ENCODE measurements at places on chromosomes 12 and 14.
A peak's percentile ranks its signal among the peaks of the same experiment; 100 is the strongest.

DNA sequence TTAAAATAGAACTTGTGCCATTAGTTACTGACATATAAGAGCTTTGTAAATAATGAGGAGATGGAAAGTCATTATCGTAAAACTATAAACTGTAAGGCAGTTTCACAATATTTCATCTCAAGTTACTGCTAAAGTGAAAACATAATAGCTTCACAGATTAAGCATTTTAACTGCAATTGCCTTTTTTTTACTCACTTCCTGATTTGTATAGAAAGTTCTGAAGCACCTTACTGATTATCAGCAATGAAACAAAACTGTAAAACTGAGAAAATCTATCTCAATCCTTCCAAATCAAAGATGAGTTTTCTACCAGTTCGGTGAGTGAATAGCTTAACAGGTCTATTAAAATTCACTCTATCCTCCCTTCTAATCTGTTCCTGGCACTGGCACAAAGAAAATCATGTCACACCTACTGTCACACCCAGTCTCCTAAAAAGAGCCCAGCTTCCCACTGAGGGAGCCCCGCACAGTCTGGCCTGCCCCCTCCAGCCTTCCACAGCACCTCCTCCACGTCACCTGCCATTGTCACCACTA lies 161.4 kb upstream of the ABCD2 start:
- DNase-seq = no peak

DNA sequence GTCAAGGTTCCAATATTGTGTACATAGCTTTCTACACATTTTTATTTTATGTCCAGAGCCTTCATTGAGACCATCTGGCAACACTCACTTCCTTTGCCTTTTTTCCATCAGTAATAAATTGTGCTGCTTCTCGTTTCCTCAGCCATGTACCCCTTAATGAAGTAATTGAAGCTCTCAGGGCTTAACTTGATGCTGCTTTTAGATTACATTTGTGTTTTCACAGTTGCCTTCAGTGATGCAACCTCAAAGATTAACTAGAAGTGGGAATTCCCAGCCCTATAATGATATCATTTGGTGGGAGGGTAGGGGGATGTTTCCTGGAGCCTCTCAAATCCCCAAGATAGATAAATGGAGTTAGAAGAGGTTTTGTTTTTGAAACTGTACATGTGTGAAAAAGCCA lies 80.2 kb upstream of the KRR1 start:
- no peak for DNase-seq

- DNase-seq = no peak
These were observed 456.6 kb upstream of the TMPO start for GRCh38 chr12:98058838-98059237.

DNA sequence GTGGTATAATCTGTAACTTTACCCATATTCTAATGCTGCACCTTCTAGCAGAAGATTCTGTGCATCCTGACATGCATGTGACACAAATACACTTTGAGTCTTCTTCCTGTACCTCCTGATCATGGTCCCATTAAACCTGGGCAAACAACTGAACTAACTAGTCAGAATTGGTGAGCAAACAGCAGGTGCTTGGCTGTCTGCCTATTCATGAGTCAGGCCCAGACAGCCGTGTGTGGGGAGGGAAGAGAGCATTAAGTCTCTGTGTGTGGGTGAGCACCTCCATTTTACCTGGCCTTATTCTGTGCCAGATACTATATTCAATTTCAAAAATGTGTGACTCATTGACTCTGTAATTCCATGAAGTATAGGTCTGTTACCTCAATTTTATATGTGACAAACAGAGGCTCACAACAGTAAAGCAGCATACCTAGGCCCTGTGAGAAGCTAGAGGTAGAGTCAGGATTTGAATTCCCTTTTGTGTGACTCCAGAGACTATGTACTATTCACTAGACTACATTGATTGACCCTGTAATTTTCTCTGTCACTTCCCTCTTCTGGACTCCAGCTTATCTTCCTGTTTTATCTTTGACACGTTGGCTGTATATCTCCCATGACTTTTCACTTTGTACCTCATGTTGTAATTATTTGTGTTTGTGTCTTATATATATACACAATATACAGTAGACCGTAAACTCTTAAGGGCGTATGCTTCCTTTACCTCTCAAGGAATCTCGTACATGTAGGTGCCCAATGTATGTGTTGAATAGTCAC lies 32.2 kb downstream of the SUSD6 start:
- peak; percentile 52 for DNase-seq

GRCh38 chr12:54478270-54478669 lies 4.9 kb upstream of the GTSF1 start:
- no peak for DNase-seq

- DNase-seq = no peak
These were observed 94.4 kb downstream of the DAD1 start for GRCh38 chr14:22494486-22495135.

DNA sequence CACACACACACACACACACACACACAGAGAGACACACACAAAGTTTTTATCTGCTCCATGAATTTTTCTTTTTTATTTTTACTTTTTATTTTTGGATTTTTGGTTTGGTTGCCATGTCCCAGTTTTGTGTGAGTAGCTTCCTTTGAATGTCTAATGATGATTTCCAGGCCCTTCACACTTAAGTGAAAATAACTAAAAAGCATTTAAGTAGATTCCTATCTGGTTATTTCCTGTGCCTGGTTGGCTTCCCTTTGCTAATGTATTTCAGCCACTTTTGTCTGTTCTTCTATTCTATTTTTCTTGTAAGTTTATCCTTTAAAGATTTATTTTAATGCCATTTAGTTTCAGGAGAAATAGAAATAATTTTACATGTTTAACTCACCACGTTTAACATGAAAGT lies 755.4 kb downstream of the SLC6A15 start:
- no peak for DNase-seq

DNA sequence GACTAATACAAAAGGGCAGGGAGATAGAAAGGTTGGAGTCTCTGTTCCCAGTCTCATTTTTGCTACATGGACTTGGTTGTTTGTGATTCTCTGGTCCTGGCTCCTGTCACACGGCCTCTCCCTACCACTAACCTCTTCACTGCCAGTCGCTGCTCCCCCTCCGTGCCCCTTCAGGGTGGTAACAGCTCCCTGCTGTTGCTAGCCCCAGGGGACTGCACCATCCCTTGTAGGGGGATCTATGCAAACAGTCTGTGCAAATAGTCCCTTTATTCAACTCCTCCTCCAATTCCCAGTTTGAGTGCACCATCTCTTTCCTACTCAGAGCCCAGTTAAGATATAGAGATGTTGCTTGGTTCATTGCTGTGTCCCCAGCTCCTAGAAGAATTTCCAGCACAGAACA lies 51.1 kb downstream of the CCDC60 start:
- DNase-seq = no peak

DNA sequence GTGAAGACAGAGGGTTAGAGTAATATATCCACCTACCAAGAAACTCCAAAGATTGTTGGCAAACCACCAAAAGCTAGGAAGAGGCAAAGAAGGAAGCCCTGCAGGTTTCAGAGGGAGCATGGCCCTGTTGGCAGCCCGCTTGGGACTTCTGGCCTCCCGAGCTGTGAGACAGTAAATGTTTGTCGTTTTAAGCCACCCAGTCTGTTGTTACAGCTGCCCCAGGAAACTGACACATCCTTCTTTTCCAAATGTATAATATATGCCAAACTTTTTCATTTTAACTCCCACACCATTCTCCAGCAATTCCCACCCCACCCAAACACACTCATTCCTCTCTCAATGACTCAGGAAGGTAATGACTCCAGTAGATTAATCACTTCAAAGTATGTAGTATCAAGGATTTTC lies 74.0 kb downstream of the RPS29 start:
- no peak for DNase-seq

DNA sequence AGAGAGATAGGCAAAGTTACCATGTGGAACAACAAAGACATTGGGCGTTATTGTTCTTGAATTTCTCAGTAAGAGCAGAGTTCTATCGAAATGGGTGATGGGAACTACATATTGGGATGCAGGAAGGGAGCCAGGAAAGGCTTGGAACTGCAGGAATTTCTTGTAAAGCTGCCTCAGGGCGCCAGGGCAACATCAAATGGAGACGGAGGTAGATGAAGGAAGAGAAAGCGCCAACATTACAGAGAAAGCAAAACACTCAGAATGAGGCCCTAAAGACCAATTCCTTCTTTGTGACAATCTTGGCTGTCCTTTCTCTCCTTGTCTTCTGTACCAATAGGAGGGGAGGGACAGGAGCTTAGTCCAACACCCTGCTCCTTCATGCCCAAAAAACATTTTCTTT lies 148.4 kb downstream of the RPAP3 start:
- DNase-seq = no peak

GRCh38 chr14:36976571-36977023 lies 195.8 kb downstream of the SLC25A21 start:
- DNase-seq = no peak

DNA sequence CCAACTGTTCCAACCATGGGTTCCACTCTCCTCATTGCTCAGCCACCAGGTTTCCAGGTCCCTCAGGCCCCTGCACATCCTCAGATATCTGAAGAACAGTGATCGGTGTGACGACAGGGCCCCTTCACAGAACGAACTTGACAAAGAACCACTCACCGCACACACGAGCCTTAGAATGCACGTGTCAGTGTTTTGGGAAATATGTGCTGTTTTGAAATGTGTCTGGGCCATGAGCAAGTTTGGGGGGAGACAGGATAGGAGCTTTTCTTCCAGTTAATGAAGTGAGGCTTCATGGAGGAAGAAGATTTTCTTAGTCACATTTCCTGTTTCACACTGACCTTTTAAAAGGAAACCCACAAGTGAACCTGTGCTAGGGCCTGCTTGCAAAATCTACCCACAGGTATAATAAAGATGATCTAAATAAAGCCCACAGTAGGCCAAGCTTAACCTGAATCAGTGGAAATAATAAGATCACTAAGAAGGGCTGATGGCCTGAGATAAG lies 58.6 kb downstream of the ZFP36L1 start:
- DNase-seq = no peak

- no peak for DNase-seq
These were observed 276.3 kb upstream of the CRY1 start for GRCh38 chr12:107369679-107370078.

GRCh38 chr12:116926283-116927243 lies 15.8 kb downstream of the FBXW8 start:
- DNase-seq = no peak

DNA sequence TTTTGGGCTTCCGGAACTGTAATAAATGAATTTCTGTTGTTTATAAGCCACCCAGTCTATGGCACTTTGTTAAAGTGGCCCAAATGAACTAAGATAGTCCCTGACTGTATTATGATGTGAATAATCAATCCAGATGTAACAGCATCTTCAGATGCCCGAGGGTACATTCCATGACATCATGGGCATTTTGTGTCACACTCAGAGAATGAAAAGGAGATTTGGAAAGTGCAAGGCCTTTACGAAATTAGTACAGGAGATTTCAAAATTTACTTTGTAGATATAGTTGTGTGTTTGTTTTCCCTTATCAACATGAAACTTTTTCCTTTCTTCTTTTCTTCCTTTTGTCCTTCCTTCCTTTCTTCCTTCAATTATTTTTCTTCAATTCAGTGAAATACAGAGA lies 54.2 kb upstream of the AMIGO2 start:
- DNase-seq = no peak

DNA sequence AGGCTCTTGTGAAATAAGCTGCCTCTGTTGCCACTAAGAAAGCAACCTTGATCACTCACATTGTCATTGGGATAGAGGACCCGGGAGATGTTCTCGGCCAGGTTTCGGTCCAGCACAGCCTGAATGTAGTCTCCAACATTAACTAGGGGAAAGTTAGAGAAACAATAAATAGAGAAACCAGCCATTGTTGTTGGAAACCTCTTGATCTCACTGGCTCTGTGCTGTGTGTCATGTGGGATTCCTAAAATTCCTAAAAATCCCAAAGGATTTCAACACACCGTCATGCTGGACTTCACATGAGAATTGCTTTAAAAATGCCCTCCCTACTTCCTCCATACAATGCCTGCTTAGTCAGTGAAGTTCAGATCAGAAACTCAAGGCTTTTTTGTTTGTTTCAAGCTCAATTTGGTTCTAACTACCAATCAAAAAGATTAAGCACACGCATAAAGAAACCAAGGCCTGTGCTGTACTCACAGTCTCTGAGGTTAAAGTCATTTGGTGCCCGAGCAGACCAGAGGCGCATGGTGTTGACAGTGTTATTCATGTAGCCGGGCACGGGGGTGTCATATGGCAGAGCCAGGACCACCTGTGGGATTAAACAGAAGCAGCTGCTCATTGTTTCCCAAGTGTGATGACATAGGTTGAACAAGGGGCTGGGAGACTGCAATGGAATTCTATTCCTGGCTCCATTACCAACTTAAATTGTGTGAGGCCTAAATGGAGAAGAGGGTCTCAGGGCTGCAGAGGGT lies 23.6 kb downstream of the PYGL start:
- no peak for DNase-seq

Measured in T follicular helper cell (primary cell).